ENCODE measurements at places on chromosomes 5 and 9. TPM values are rescaled to one million over a fixed set of nuclear protein-coding genes. Genes with fewer than 3 reads are reported as not detected.

- H3K27ac ChIP-seq = no peak overlapping the region
- no peak overlapping the region for H3K4me3 ChIP-seq
- no peak for DNase-seq
- no peaks in the 10 kb centered on the region for H3K36me3 ChIP-seq
- no peaks in the 10 kb centered on the region for H3K4me1 ChIP-seq
These were observed 70.4 kb upstream of the NEK6 start for GRCh38 chr9:124187311-124187710.

- no peak overlapping the region for H3K27ac ChIP-seq
- DNase-seq = no peak
- no peaks in the 10 kb centered on the region for H3K27me3 ChIP-seq
- H3K4me3 ChIP-seq = no peak overlapping the region
- peaks cover 3% of the 10 kb centered on the region for H3K4me1 ChIP-seq
These were observed 6.6 kb downstream of the CWC27 start for GRCh38 chr5:64775291-64775690.

DNA sequence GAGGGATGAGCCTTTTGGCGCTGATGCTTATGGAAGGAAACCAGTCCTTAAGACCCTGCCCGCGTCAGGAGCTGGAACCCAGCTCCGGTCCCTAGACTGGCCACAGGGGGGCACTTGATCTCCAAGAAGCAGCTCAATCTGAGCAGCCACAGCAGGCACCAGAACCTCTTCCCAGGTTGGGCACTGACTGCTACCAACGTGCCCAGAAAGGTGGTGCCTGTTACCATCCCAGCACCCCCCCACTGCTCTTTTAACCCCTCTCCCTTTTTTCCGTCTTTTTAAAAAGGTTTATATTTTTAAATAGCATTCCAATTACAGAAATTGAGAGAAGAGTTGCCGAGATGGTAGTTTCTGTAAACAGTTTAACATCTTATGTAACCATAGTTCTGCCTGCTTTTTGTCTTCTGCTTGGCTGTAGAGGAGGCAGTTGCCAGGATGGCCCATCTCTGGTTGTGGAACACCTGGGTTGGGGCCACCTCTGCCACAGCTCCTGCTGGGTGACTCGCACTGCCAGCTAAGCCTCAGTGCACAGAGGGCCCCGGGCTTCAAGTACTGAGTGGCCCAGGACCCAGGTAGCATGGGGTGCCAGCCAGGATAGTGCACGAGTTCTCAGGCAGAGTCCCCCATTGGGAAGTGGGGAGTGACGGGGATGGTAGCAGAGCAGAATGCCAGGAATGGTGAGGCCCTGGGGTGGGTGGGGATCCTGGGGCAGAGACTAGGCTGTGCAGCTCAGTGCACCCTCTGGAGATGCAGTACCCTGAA, 62.8 kb downstream of the PFDN1 start:
- no peak overlapping the region for H3K4me3 ChIP-seq

GRCh38 chr5:153447534-153447933, 42.9 kb upstream of the GRIA1 start:
- H3K4me3 ChIP-seq = no peak overlapping the region
- H3K4me1 ChIP-seq = no peaks in the 10 kb centered on the region

The GPR150 gene
- not detected for total RNA-seq

- H3K4me3 ChIP-seq = no peak overlapping the region
- H3K27me3 ChIP-seq = no peaks in the 10 kb centered on the region
- H3K27ac ChIP-seq = no peak overlapping the region
- H3K4me1 ChIP-seq = no peaks in the 10 kb centered on the region
- DNase-seq = no peak
These were observed 213.9 kb downstream of the PBX3 start for GRCh38 chr9:125961072-125961471.

DNA sequence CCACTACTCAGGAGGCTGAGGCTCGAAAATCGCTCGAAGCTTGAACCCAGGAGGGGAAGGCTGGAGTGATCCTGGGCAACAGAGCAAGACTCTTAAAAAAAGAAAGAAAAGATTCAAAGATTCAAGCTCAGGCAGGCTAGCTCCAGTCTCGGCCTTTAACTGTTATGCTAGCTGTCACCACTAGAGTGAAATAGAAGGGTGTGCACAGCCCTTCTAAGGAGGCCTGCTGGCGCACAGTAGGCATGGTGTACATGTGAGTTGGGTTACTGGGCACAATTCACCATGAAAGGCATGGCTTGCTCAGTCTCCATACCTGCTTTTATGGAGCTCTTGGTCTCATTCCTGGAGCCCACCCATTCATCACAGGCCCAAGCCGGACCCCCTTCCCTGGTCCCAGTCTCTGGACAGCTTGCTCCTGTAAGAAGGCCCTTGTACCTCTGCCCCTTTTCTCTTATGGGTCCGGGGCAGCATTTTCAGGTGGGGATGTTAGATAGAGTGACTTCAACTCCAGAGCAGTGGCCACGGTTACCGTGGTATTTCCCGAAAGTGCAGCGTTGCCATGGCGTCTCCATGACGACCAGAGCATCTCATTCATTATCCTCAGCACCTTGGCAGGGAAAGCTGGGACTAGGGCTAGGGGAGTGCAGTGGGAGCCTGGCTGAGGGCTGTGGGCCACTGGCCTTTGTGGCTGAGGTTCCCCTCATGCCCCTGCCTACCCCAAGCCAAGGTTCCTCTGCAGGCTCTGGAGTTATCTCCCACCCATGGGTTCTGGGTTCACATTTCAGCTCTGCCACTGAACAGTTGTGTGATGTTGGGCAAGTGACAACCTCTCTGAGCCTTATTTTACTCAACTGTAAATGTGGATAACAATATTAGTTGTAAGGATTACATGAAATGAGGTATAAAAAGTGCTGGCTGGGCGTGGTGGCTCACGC, 5.7 kb downstream of the NDST1 start:
- DNase-seq = no peak
- no peak overlapping the region for H3K4me3 ChIP-seq
- H3K36me3 ChIP-seq = no peaks in the 10 kb centered on the region
- H3K27ac ChIP-seq = no peak overlapping the region
- no peaks in the 10 kb centered on the region for H3K4me1 ChIP-seq
- no peaks in the 10 kb centered on the region for H3K27me3 ChIP-seq

GRCh38 chr5:169901896-169902295, 78.4 kb downstream of the INSYN2B start:
- no peaks in the 10 kb centered on the region for H3K4me1 ChIP-seq
- H3K27ac ChIP-seq = no peak overlapping the region
- no peak for DNase-seq
- no peaks in the 10 kb centered on the region for H3K36me3 ChIP-seq
- no peaks in the 10 kb centered on the region for H3K27me3 ChIP-seq

DNA sequence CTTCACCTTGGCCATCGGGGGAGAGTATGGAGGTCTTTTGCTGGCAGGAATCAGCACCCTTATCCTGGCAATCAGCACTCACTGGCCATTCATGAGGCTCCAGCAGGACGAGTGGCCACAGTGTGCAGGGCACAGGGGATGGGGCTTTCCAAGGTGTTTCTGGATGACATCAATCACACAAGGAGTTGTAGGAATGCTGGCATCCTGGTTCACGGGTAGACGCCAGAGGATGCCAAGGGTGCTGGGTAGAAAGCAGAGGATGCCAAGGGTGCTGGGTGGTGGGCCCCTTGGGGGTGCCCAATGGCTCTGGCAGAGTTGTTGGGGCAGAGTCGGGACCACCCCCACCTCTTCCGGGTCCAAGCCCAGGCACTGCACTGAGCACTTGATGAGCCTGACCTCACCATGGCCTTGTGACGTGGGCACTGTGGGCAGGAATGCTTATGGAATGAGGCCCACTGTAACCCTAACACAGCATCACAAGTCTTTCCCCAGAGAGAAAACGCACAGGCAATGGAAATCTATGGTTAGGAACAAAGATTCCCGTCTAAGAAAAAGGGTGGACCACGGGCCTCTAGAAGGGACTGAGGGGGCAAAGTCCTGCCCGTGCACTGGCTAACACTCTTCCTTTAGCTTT, 29.1 kb downstream of the CEL start:
- no peaks in the 10 kb centered on the region for H3K27me3 ChIP-seq
- H3K4me1 ChIP-seq = no peaks in the 10 kb centered on the region
- no peak for DNase-seq
- no peaks in the 10 kb centered on the region for H3K36me3 ChIP-seq

The MYO10 gene
- total RNA-seq = 3.8 TPM

DNA sequence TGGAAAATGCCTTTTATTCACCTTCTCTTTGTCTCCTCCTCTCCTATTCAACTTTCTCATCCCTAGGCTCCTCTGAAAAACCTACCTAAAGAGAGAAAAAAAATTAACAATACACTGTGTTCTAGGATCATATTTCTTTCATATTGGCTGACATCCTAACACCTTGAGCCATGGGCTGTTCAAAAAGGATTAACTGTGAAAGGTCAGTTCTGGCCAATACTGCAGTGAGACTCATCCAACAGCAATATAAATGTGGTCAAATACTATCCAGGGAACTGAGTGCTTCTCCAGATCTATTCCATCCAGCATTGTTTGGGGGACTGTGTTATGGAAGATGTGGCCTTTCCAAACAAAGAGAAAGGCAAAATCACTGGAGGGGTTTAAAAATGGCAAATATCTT, 131.1 kb upstream of the MOCS2 start:
- no peaks in the 10 kb centered on the region for H3K36me3 ChIP-seq
- DNase-seq = no peak
- no peaks in the 10 kb centered on the region for H3K4me1 ChIP-seq

- no peak for DNase-seq
- no peak overlapping the region for H3K4me3 ChIP-seq
- no peaks in the 10 kb centered on the region for H3K36me3 ChIP-seq
- H3K4me1 ChIP-seq = no peaks in the 10 kb centered on the region
- no peaks in the 10 kb centered on the region for H3K27me3 ChIP-seq
- H3K27ac ChIP-seq = no peak overlapping the region
These were observed 8.8 kb upstream of the UBE2QL1 start for GRCh38 chr5:6439588-6440550.

The TSLP gene
- total RNA-seq = 1.8 TPM

Data from right atrium auricular region (tissue), 2 donors.